Myocyte (in vitro differentiated cells): ENCODE measurements at places on chromosomes 13 and 19. TPM values are rescaled to one million over a fixed set of nuclear protein-coding genes. Genes with fewer than 3 reads are reported as not detected.

Gene PLPP2
- 0.05 TPM in 1 of 2 replicates, not detected in the other for total RNA-seq

Gene ZNF573
- total RNA-seq, result 4.6 and 13.0 TPM in 2 replicates

Gene PRTN3
- total RNA-seq, result not detected in 2 replicates

Gene FGF21
- not detected in 2 replicates for total RNA-seq

Gene CCDC159
- 3.5 and 4.4 TPM in 2 replicates for total RNA-seq

Gene FGF9
- 0.21 and 2.4 TPM in 2 replicates for total RNA-seq

Gene CD22
- total RNA-seq, result 0.05 TPM in 1 of 2 replicates, not detected in the other
